ENCODE measurements at places on chromosomes 3 and 15. TPM values are rescaled to one million over a fixed set of nuclear protein-coding genes. Genes with fewer than 3 reads are reported as not detected.

Gene FRMD4B
- 36.4 TPM for total RNA-seq

Gene CRYGS
- total RNA-seq: 0.13 TPM

Gene KCNMB3
- total RNA-seq: 1.4 TPM

Gene MCF2L2
- total RNA-seq: 0.15 TPM

Gene ZBTB11
- total RNA-seq: 12.2 TPM
